Thyroid gland (tissue), 4 donors: ENCODE measurements at places on chromosomes 13 and 19. TPM values are rescaled to one million over a fixed set of nuclear protein-coding genes. Genes with fewer than 3 reads are reported as not detected.

Gene GRK1
- 2.3 TPM for total RNA-seq

Gene SERPINE3
- not detected for total RNA-seq

Gene GRIN3B
- 0.22 TPM for total RNA-seq

Gene PRR12
- 7.3 TPM for total RNA-seq

Gene IQCN
- 8.3 TPM for total RNA-seq
